ENCODE measurements at places on chromosomes 7 and 10.

GRCh38 chr10:98030093-98030821, at the start of gene CRTAC1:
TSS of gene CRTAC1 (minus strand) at chr10:98030621. CDS start at chr10:98030472, 149 bp downstream.
- DNase-seq: peak; percentile 65

DNA sequence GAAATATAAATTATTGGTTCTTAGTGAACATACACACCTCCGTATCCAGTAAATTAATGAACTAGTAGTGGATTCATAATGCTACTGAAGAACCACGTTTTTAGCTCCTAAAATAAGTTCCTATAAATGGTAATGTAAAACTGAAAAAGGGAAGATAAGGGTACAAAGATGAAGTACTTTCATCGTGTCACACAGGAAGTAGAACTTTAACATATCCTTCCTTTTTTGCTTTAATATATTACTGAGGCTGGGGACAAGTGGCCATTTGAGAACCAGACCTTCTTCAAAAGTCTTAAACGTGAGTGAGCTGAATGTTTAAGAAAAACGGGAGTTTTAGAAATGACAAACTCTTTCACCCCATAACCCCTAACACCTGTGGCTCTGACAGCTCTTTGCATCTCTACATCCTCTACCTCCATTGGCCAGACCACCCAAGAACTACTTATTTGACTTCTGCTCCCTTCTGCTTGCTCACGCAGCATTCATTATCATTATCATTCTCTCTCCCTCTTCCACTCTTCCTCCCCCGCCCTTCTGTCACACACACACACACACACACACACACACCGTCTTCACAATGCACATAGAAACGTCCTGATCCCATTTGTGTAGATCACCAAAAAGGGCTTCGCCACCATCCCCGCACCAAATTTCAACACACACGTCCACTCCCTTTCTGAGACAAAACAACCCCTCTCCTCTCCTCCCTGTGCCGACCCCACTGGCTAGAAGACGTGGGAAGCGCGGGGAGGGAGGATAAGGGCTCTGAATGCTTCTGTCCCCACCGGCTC, 677 bp downstream of the SKAP2 start:
- no peak for DNase-seq

GRCh38 chr10:13066527-13066926, 33.4 kb upstream of the OPTN start:
- no peak for DNase-seq

DNA sequence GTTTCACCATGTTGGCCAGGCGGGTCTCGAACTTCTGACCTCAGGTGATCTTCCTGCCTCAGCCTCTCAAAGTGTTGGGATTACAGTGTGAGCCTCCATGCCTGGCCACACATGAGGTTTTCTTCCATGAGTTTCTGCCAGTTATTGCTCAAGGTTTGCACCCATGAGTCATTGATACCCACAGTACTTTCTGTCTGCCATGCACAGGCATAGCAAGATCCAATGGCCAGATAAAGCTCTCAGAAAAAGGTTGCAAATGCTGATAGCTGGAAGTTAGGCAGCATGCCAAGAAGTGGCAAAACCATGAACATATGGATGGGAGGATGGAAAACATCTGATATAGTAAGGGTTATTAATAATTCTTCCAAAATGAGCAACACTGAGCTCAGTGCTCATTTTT, 298.7 kb upstream of the NRG3 start:
- no peak for DNase-seq

DNA sequence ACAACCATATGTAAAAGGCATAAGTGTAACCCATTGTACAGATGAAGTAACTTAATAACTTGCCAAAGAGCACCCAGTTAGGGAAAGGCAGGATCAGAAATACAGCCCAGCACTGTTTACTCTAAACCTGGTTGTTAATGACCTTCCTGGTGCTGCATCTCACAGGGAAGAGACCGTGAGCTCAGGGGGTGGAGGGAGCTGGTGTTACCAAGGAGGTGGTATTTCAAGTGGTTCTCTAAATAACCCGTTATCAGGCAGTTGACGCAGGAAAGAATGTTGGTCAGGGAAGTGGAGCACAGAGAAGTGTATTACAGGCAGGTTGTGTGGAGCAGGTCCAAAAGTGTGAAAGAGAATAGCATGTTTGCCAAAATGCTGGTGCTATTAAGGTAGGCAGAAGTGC, 4.4 kb upstream of the ST7 start:
- DNase-seq: peak; percentile 55

GRCh38 chr7:132723506-132724081, 147.3 kb upstream of the PLXNA4 start:
- no peak for DNase-seq

- no peak for DNase-seq
These were observed 410.8 kb downstream of the MDFIC start for GRCh38 chr7:115332691-115333090.

DNA sequence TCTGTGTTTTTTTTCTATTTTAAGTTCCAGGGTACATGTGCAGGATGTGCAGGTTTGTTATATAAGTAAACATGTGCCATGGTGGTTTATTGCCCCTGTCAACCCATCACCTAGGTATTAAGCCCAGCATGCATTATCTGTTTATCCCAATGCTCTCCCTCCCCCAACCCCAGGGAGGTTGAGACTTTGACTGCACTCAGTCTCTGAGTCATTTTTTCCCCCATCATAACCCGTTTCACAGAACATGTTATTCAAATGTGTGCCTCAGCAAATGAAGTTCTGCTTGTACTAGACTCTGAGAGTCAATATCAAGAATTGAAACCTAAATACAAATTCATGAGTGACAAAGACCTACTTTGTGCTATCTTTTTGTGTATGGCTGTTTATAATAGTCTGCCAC, 70.0 kb upstream of the CYP26C1 start:
- DNase-seq: no peak

- no peak for DNase-seq
These were observed 41.5 kb downstream of the PITRM1 start for GRCh38 chr10:3131098-3131497.

- no peak for DNase-seq
These were observed 35.2 kb upstream of the ITGA8 start for GRCh38 chr10:15754937-15755336.

Measured in NCI-H2227 treated with DMSO at 0.1 percent for 48 hours (cell line).